ENCODE measurements at places on chromosomes 2 and 18.

GRCh38 chr2:148548716-148549400, 95.7 kb upstream of the EPC2 start:
- DNase-seq: no peak

DNA sequence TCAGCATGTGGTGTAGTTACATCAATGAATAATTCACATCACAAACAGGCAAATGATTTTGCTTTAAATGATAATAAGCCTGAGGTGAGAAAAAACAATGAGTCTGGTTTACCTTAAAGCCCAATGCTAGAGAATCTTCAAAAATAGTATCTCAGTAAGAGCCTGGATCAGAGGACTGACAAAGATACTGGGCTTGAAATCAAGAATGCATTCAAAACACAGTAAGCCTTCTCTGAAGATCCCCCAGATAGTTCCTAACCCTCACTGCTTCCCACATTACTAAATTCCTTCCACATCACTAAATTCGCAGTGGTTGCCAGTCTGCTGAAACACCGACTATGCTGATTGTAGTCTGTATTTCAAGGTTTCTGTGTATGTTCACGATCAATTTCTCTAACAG, 514.9 kb downstream of the SUCLG1 start:
- no peak for DNase-seq

- DNase-seq: no peak
These were observed 130.3 kb downstream of the NEDD4L start for GRCh38 chr18:58174285-58174684.

- DNase-seq: no peak
These were observed 48.6 kb downstream of the TMEM18 start for GRCh38 chr2:628651-629050.

DNA sequence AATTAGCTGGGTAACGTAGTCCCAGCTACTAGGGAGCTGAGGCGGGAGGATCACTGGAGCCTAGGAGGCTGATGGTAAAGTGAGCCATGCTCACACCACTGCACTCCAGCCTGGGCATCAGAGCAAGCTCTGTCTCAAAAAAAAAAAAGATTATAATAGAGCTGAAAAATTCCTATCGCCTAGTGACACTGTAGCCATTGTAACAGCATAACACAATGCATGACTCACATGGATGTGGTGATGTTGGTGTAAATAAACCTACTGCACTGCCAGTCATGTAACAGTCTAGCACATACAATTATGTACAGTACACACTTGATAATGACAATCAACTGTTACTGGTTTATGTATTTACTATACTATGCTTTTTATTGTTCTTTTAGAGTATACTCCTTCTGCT, 39.6 kb downstream of the MGAT4A start:
- DNase-seq: peak; percentile 14

Measured in fibroblast of pulmonary artery (primary cell).